Esophagus mucosa (tissue), 1 donor: ENCODE measurements at places on chromosomes 2 and 18. TPM values are rescaled to one million over a fixed set of nuclear protein-coding genes. Genes with fewer than 3 reads are reported as not detected.
A peak's percentile ranks its signal among the peaks of the same experiment; 100 is the strongest.

- no peak for ATAC-seq
These were observed 282.7 kb downstream of the EPHA4 start for GRCh38 chr2:221289389-221289788.

GRCh38 chr2:147843864-147844696 is 749 bp upstream of the ACVR2A start:
- ATAC-seq = peak; percentile 95

- no peak for ATAC-seq
These were observed 107.7 kb downstream of the UGGT1 start for GRCh38 chr2:128198656-128199055.

DNA sequence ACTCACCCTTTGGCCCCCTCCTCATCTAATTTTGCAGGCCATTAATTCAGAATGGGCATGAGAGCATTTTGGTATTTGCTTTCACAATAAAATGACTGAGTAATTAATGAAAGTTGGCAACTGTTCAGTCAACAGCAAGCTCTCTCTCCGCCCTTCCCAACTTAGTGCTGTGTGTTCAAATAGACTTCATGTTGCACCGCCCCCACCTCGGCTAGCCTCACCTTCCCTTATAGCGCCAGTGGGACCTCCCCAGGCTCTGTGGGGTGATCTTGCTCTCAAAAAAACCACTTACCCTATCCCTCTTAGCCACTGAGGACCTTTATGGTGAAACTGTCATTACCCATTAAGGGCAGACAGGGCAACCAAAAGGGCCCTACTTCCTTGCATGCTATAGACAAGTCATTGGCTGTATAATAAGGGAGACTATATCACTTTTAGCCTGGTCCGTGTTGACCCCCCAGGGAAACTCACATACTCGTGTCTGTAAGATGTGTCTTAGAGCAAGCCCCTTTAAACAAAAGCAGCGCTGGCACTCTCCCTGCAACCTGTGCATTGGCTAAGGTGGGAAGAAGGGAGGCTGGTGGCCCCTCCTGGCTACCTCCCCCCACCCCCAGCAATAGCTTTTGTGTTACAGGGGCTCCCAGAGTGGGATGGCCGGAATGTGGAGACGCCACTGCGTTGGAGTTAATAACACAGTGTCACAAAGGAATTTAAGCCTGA is 15.2 kb downstream of the EN1 start:
- ATAC-seq = no peak

GRCh38 chr2:100611079-100612029 is 48.6 kb downstream of the PDCL3 start:
- ATAC-seq = peak; percentile 10

The NEURL3 gene
- not detected for total RNA-seq

DNA sequence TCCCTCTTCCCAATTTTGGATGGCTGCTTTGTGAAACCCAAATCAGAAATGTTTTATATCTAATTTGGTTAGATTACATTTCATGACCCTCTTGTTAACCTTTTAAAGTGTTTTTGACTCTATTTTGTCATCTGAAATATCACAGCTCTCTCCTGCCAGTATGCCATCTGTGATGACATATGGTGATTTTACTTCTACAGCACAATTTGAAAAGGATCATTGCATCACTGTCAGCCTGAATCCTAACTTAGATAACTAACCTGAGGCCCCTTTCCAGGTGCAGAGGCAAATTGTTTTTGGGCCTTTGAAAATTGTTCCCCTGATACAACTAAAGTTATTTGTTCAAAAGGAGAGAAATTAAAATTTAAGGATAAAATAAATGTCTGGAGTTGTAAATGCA is 1023.4 kb upstream of the LRRTM1 start:
- no peak for ATAC-seq

The ASTL gene
- total RNA-seq = 0.28 TPM

The SH2D6 gene
- 0.12 TPM for total RNA-seq

The DCDC2C gene
- not detected for total RNA-seq

GRCh38 chr2:23528171-23528570 is 143.2 kb downstream of the KLHL29 start:
- no peak for ATAC-seq

DNA sequence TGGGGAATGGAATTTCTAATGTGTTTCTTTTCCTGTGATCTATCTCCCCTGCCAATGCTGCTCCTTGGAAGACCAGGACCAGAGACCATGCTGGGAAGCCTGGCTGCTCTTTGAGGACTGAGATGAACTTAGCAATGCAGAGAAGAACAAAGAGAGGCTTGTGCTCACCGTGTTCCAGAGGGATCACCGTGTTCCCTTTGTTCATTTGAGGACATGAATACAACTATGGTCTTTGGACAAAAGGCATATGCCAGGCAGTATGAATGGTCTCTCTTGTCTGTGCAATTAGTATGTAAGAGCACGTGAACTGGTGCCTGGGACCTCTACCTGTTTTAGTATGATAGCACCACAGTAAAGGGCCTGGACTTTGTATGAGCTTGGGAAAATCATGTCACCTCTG is 139.9 kb downstream of the TDRD15 start:
- ATAC-seq = no peak

- ATAC-seq = peak; percentile 93
These were observed 71.4 kb upstream of the LAPTM4A start for GRCh38 chr2:20122864-20123263.
